ENCODE measurements at places on chromosomes 4 and X.

GRCh38 chr4:40349561-40350198 is 14.5 kb downstream of the CHRNA9 start:
- no peak for DNase-seq

DNA sequence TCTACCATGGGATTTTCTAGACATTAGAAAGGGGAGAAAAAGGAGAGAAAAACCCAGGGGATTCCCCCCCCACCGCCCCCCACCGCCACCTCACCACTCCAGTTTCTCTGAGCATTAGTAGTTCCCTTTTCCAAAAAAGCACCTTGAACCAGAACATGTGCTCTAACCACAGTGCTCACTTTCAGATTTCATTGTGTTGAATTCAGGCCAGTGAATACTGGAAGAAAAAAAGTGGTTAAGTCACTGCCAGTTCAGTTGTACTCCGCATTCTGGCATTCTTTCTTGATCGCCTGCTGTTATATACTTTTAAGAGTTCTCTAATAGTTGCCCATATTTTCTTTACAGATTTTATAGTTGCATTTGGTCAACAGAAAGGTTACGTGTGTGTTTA is 40.9 kb downstream of the JADE3 start:
- DNase-seq: no peak

- no peak for DNase-seq
These were observed 315.9 kb downstream of the MAPK10 start for GRCh38 chr4:86043755-86044592.

DNA sequence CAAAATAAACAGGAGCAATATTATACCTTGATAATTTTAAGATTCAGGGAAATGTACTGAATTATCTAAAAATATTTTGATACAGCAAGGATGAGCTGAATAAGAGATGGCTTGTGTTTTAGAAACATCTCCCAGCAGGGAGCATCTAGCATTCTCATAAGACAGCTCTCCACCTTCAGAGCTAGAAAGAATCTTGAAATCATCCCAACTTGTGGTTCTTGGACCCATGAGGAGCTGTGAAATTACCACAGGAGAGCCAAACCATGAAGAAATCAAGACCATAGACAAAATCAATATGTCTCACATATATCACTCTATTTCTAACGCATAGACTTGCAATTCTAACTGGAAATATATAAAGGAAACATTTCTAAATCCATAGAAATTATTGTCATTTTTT is 210.6 kb upstream of the DKK2 start:
- no peak for DNase-seq

- no peak for DNase-seq
These were observed 521.9 kb upstream of the BOD1L1 start for GRCh38 chr4:14149176-14150053.

- no peak for DNase-seq
These were observed 142.9 kb upstream of the MBNL3 start for GRCh38 chrX:132631579-132632232.

- no peak for DNase-seq
These were observed 178.4 kb upstream of the GPR101 start for GRCh38 chrX:137212078-137212632.

DNA sequence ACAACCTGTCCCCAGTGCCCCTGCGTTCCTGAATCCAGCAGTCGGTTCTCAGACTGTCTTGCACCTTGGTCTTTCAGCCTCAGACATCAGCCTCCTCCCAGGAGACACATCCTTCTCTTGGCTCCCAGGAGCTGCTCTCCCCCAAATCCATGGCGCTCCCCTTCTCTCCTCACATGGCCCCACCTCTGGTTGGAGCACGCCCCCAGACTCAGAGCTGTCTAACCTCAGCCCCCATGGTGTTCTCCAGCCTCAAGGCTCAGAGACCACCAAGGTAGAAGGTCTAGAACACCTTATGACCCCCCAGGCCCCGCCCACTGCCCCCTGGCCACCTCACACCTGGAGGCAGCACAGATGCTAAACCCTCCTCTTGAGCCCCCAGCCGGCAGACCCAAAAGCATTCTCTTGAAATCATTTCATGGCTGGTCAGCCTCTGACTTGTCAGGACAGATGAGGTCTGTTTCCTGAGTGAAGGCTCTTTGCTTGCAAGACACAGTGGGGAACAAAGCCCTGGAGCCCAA is 47.9 kb downstream of the ADRA2C start:
- DNase-seq: no peak

GRCh38 chrX:127884921-127885320 is 167.3 kb downstream of the ACTRT1 start:
- DNase-seq: no peak

- DNase-seq: no peak
These were observed 311.8 kb upstream of the SMIM31 start for GRCh38 chr4:164442180-164442579.

DNA sequence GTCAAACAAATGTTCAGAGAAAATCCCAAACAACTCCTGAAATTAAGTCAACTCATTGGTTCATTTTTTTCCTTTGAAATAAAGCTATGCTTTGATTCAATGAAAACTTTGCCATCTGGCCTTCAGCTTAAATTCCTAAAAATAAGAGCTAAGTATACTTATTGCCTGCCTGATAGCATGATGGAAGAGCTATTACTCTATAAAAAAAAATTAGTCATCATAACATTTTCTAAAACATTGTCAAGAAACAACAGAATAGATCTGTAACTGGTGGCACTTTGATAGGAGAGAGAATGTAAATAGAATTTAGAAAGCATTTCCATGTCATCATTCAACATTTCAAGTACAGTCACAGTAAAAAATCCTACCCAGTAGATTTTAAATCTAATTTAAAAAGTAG is 136.6 kb downstream of the CORIN start:
- DNase-seq: no peak

- peak; percentile 53 for DNase-seq
These were observed 80.2 kb upstream of the CBLL2 start for GRCh38 chrX:22192419-22193060.

DNA sequence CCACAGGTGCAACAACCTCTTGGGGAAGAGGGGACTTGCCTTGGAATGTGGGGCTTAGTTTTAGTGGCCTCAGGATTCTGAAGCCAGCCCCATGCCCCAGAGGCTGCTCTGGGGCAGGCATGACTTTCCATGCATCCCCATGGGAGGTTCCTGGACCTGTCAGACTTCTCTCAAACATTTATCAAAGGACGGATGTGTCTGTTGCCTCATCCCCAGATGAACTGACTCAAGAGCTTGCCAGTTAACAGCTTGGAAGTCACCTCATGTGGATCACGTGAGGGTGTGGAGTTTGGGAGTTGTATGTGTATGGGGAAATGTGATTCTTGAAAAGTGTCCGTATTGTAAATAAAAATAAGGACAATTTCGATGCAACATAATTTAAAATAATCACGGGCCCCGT is 341.5 kb downstream of the ARHGAP10 start:
- no peak for DNase-seq

- no peak for DNase-seq
These were observed 812.3 kb upstream of the FRG1 start for GRCh38 chr4:189128341-189128740.

DNA sequence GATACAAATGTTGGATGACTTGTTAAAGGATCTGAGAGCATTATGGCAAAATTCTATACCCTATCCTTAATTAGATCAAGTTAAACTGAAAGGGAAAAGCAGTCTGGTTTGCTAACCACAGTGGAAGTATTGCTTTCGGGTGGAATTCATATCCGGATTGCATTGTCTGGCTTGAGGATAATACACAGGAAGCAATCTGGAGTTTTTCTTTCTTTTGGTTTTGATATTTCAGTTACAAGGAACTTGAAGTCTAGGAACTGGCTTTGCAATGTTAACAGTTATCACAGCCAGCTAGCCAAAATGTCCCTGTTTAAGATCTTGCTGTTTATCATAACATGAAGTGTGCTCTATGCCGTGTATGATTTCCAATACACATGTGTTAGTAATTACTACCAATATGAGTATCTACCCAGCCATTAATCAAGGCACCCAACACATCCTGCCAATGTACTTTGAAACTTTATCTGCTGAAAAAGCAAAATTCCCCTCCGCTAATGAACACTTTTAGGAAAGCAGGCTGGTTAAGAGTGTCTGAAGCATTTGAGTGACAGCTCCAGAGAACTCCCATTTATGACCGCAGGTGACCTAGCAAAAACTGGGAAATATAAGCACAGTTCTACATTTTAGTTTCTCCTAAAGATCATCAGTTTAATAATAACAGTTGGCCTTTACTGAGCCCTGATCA is 146.4 kb downstream of the PALLD start:
- no peak for DNase-seq

GRCh38 chr4:82017680-82018079 is 356.1 kb downstream of the HNRNPD start:
- no peak for DNase-seq

DNA sequence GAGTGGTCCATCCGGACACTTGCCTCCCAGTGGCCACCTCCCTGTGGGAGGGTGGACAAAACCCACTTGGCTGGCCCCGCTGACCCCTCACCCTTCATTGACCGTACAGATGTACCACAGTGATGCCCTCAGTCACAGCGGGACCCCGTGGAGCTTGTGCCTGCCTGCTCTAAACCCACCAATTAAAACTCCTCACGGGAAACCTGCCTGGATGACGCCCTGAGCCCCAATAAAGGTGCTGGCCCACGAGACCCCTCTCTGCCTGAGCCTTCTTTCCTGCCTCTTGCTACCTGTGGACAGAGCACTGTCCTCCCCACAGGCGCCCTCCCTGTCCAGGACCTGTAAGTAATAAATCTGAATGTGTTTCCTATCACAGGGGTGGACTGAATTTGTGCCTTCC is 32.9 kb downstream of the RNF212 start:
- no peak for DNase-seq

DNA sequence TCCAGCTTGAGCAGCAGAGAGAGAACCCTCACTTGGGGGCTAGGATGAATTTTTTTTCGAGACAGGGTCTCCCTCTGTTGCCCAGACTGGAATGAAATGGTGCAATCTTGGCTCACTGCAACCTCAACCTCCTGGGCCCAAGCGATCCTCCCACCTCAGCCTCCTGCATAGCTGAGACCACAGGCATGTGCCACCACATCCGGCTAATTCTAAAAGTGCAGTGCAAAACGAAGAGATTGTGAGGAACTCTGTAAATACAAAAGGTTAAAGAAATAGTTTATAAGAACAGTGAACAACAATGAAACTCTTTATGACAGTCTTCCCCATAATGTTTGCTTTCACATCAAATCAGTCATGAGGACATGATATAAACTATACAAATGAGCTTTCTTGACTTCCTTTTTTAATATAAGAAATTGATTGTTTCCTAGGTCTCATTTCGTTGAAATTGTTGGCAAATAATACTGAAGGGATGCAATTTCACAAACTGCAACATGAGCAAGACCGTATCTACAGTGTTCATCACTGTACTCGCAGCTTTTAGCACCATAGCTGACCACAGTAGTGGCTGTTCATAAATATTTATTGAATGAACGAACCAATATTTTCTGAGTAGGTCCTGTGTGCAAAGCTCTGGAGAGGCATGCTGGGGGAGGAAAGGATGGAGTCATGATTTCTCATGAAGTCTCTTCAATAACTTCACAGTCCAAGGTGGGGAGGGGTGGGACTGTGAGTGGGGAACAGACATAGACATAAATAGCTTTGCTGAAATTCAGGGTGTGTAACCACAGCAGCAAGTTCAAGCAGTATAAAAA is 116.1 kb downstream of the SHROOM3 start:
- DNase-seq: no peak

DNA sequence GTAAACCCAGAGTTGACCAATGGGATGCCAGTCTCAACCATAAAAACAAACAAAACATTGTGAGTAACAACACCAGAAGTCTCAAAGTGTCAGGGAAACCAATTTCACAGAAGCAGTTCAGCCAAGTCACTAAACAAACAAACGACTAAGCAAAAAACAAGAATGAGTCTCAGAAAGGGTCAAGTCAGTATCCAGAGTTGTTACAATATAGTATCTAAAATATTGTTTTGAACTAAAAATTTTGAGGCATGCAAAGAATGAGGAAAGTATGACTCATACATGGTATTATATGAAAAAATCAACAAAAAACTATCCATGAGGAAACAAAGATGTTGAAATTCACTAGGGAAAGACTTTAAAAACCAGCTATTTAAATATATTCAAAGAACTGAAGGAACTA is 70.6 kb downstream of the AR start:
- DNase-seq: no peak

- DNase-seq: no peak
These were observed 21.9 kb upstream of the GPR78 start for GRCh38 chr4:8558080-8558960.

- no peak for DNase-seq
These were observed 417.6 kb upstream of the ZFP42 start for GRCh38 chr4:187577941-187578480.

- no peak for DNase-seq
These were observed 35.1 kb downstream of the SH3KBP1 start for GRCh38 chrX:19852014-19853005.

GRCh38 chrX:153387345-153387744 is 13.8 kb downstream of the PNMA6E start:
- DNase-seq: no peak

DNA sequence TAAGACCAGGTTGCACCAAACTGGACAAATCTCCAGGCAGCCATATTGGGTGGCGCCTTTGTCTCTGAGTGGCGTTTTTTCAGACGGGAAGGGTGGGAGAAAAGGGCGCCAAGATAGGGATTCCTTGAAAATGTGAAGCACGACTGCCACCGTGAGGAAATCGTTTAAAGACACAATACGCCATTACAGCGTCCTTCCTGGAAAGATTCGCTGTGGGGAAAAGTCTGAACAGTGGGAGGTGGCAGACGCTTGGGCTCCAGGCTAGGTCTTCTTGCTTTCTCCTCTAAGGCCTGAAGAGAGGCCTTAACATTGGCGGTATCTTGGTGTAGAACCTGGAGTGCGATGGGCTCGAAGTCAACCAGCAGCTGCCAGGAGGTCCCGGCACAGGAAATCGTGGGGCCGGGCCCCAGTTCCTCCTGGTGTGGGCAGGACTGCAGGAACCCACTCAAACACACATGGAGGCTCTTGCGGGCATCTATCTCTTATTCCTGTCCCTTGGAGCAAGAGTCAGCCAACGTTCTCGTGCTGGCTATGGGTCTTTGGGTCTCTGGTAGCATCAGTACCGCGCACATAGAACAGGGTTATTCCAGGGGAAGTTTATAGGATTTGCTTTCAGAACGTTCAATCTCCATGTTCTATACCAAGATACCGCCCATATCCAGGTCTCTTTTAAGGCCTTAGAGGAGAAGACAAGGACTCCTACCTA is 208.8 kb downstream of the OR13H1 start:
- DNase-seq: no peak

DNA sequence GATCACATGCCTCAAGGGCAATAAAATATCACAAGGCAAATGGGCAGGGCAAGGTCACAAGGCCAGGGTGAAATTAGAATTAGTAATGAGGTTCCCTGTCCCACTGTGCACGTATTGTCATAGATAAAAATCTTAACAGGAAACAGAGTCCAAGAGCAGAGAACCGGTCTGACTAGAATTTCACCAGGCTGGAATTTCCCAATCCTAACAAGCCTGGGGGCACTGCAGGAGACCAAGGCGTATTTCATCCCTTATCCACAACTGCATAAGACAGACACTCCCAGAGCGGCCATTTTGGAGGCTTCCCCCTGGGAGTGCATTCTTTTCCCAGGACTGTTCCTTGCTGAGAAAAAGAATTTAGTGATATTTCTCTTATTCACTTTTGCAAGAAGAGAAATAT is 25.9 kb upstream of the PRDM5 start:
- DNase-seq: no peak

All from stimulated activated CD4-positive, alpha-beta T cell treated with anti-CD3 and anti-CD28 coated beads, Interleukin-2, amount 100 ng/mL, for 24 hours (primary cell).